ENCODE measurements at places on chromosomes 11 and 22.

GRCh38 chr22:49657275-49657973 is 170.2 kb downstream of the BRD1 start:
- DNase-seq, result no peak

GRCh38 chr22:17108256-17109112 is 12.7 kb downstream of the TMEM121B start:
- no peak for DNase-seq

DNA sequence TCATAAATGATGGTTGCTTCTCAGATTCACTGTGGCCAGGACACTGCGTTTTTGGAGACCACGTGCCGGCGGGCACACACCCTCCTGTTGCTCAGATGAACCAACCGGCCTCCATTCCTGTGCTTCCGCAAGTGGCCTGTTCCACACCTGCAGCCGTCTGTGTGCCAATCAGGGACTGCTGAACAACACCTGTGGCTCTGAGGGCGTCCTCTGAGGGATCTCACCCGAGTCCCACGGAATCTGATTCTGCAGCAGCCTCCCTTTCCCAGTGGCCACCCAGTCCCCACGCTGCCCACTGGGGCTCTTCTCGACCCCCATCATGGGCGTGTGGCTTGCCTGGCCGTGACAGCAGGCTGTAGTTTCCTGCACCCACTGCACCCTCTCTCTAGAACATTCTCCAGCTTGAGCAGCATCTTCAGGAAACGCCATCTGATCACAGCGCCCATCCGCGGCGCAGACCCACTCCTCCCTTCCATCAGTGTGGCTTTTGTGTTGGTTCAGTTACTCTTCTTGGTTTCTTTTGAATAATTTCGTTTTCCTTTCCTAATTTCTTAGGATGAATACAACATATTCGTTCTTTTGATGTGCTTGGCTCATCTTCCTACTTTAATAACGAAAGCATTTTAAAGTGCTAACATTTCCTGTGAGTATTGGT is 100.3 kb upstream of the SLC22A12 start:
- no peak for DNase-seq

GRCh38 chr11:103924166-103925013 is 112.0 kb upstream of the DDI1 start:
- DNase-seq, result no peak

DNA sequence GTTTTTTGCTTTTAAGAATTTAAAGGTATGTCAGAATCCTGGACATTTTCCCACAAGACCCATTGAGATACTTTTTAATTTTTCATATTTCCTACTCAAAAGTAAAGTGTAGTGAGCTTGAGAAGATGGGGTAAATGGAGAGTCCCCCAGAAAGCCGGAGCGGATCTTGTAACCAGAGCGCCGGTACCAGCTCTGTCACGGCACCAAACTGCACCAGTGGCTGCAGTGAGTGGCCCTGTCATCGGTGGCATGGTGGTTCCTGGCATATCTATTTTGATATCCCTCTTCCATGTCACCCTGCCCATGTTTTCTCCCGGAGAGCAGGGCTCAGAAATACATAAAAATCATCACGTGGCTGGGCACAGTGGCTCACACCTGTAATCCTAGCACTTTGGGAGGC is 19.3 kb downstream of the DDX25 start:
- DNase-seq, result no peak

DNA sequence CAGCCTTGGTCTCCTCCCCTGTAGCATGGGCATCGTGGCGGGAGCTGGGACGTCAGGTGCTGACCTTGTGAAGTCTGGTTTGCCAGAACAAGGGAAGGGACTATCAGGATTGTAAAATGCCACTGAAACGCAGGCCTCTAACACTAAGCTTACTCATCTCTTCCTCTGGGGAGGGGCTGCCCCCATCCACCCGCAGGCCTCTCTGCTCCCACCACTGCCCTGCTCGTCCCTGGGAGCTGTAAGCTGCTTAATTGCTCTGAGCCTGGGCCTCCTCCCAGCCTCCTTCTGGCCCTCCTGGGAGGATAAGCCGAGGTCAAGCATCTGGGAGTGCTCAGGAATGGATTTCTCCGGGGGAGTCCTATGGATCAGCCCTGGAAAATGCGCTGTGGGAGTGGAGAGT is 8.4 kb downstream of the SHISAL1 start:
- no peak for DNase-seq
